ENCODE measurements at places on chromosomes 7 and 10.

- DNase-seq, result no peak
Observed at GRCh38 chr10:91521439-91521838, 111.3 kb downstream of the HECTD2 start.

GRCh38 chr10:12597788-12598765 is 248.7 kb downstream of the CAMK1D start:
- no peak for DNase-seq

GRCh38 chr7:77439572-77439971 is 23.4 kb upstream of the GSAP start:
- no peak for DNase-seq

GRCh38 chr10:89344156-89344555 is 16.4 kb downstream of the IFIT3 start:
- DNase-seq, result no peak

GRCh38 chr7:40405991-40406390 is 271.2 kb downstream of the SUGCT start:
- DNase-seq, result no peak

DNA sequence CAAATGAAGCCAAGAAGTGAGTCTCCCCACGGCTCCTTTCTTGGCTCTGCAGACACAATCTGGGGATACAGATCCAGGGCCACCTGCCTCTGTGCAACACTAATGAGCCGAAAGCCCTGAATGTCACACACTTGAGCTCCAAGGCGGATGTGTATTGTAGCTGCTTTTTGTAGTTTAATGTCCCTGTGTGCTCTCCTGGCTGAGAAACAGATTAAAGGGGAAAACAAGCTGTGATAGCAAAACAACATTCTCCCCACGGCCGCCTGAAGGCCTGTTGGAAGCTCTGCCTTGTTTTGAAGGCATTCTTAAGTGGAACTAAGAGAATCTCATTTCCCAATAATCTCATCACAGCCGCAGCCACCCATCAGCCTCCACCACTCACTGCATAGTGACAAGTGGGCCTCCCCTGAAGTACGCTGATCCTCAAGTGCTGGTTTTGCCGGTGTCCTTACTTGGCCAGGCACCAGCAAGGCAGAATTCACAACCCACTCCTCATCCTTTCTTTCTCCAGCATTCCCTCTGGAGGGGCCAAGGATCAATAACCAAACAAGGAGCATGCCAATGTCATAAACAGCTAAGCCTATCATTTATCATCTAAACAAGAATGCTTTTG is 44.4 kb upstream of the AMPH start:
- DNase-seq, result no peak

GRCh38 chr7:96931891-96932290 is 73.5 kb upstream of the DLX6 start:
- DNase-seq, result no peak

- DNase-seq, result no peak
Observed at GRCh38 chr7:37369906-37370305, 78.8 kb downstream of the ELMO1 start.

DNA sequence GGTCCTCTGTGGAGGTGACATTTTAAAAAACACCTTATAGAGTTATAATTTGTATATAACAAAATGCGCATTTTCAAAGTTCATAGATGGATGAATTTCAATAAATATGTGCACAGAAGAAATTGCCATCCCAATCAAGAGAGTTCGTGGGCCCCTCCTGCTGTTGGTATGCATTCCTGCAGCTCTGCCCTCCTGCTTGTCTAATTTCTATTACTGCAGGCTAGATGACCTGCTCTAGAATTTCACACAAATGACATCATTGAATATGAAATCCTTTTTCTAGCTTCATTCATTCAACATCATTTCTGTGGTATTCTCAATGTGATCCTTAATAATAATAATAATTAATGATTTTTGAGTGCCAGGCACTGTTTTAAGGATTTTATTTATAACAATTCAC is 348.2 kb downstream of the SDK1 start:
- no peak for DNase-seq

DNA sequence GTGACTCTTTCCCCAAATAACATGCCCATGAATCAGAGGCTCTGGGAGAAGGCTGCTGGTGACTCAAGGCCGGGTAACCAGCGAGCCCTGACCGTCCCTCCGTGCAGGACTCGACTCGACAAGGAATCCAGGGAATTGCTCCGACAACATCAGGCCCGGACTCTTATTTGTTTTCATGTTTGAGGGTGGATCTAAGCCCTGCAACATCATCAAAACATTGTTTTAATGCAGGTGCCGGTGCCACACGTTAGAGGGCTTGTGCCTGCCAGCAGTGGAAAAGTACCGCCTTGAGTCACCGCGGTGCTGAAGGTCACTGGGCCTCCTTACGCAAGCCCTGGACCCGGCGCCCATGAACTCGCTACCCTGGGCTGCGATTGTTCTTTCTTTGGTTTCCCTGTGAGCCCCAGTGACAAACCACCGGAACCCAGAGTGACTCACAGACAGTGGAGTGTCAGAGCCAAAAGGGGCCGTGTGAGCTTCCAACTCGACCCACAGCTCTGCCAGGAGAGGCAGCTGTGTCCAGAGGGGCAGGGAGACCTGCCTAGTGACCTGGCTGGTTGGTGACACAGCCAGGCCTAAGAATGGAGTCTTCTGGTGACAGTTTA is 139.4 kb upstream of the SHH start:
- DNase-seq, result no peak

DNA sequence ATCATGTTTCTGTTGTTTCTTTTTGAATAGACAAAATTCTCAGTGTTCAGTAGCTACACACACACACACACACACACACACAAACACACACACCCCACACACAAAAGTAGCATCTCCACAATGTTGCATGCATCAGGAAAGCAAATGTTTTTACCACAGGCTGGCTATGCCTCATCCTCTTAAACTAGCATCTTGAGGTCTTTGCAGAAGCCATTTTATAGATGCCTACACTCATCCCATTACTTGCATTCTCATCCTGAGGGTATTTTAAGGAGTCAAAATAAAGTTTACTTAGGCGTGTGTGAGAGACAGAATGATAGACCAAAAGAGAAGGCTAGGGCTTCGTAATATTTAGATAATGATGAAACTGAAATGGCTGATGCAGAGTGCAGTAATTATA is 7.9 kb upstream of the INHBA start:
- DNase-seq, result no peak

GRCh38 chr7:37927773-37928444 is 7.5 kb downstream of the EPDR1 start:
- DNase-seq, result no peak

- no peak for DNase-seq
Observed at GRCh38 chr10:44395902-44396670, 11.2 kb upstream of the CXCL12 start.

- no peak for DNase-seq
Observed at GRCh38 chr7:131357282-131357880, 29.7 kb downstream of the MKLN1 start.

- DNase-seq, result no peak
Observed at GRCh38 chr10:120538091-120538490, 81.1 kb downstream of the PLPP4 start.

- DNase-seq, result no peak
Observed at GRCh38 chr7:90896458-90896857, 300.3 kb downstream of the CDK14 start.

DNA sequence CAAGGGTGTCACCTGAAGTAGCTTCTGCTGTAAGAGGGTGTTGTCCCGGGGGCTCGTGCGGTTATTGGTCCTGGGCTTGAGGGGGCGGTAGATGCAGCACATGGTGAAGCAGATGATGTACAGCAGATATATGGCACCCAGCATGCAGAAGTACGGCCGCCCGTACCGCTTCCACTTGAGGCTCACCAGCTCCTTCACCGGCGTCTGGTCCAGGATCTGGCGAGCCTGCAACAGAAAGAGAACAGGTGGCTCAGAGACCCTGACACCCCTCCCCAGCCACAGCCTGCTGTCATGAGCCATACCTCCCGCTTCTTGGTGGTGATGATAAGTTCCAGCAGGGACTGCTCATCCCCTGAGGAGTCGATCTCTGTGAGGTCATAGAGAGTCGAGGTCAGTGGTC is 10.1 kb downstream of the TRPV6 start:
- no peak for DNase-seq

GRCh38 chr7:87628780-87629569 is 777 bp downstream of the RUNDC3B start:
- no peak for DNase-seq

- no peak for DNase-seq
Observed at GRCh38 chr10:5504146-5505072, 5.0 kb upstream of the CALML5 start.

GRCh38 chr10:114499630-114500190 is 95.4 kb upstream of the AFAP1L2 start:
- peak; percentile 45 for DNase-seq

GRCh38 chr10:45420453-45421192 is 46.6 kb downstream of the ALOX5 start:
- DNase-seq, result peak; percentile 65

DNA sequence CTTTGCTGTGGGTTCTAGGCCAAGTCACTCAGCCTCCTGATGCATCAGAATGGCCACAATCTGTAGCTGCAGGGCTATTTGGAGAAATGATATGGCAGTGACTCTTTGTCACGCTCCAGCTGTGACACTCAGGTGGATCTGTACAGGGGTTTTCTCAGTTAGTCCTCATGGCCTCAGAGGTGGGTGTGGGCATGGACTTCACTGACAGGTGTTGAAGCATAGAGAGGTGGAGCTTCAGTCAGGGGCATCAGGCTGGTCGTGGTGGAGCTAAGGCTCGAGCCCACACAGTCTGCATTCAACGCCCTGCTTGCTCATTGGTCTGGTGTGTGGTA is 21.2 kb downstream of the PALD1 start:
- no peak for DNase-seq

DNA sequence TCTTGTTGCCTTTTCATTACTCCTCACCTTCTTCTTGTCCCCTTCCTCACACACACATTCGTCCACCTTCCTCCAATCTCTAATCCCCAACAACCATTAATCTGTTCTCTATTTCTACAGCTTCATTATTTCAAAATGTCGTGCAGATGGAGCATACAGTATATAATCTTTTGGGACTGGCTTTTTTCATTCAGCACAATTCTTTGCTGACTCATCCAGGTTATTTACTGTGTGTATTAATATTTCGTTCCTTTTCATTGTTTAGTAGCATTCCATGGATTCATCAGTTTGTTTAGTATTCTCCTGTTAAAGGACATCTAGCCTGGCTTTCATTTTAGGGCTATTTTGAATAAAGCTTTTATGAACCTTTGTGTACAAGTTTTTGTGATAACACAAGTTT is 159.3 kb downstream of the PTPN20 start:
- no peak for DNase-seq

DNA sequence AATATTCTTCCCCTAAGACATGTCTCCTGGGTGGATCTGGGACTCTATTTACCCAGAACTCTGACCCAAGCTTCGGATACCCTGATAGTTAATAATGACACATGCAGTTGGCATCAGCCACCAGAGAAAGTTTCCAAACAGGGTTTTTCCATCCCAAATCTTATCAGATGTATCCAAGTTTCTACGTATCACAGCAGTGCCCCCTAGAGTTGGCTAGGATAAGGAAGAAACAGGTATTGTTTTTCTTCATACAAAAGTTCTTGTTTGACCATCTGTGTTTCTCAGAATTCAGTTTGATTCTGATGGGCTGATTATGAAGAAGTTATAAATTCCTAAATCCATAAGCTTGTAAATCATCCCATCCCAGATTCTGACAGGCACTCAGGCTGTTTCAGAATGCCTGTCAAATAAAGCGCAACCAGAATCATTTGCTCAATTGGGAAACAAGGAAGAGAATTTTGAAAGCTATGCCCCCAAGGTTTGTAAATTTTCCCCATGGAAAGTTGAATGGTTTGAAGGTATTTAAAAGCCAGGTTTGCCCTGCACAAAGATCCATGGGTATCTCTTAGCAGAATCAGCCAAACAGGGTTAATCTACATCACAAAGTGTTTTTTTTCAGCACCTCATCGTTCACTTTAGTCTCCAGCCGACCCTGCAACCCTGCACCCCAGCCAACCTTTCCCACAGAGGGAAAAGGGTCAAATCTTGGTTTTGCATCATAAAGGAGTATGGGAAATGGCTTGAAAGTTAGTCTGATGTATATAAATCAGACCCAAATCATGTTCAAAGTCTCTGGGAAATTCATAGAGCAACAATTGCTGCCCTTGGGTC is 47.4 kb downstream of the NRAP start:
- DNase-seq, result no peak

GRCh38 chr10:137031-137430 is 1.8 kb downstream of the ZMYND11 start:
- peak; percentile 36 for DNase-seq

GRCh38 chr10:13784067-13784466 is 197.3 kb downstream of the PRPF18 start:
- peak; percentile 52 for DNase-seq

DNA sequence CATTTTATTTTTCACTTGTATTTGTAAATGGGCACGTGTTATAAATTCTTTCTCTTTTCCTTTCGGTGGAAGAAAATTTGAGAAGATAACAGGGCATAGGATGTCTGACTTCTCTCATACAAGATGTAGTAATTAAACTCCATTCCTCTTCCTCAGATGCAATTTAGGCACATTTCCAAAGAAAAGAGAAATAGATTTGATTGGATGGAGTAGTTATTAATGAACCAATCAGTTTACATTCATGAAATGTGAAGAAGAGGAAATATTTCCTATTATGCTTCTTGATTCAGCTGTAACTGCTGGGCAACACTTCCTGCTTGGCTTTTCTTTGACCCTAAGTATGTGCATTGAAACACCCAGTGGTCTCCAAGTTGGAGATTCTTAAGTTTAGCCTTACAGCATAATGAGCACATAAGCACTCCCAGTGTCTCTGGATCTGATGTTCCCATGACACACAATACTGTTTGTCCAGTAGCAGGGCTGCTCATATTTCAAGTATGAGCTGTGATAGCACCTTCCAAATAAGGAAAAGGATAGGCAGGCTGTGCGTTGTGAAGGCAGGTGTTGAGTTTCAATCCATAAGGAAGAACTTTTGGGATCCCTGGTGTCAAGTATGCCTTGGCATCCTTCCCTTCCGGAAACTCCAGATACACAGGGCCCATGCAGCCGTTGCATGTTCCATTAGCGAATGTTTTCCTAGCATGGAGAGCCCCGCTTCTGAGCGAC is 33.4 kb upstream of the COBL start:
- no peak for DNase-seq

DNA sequence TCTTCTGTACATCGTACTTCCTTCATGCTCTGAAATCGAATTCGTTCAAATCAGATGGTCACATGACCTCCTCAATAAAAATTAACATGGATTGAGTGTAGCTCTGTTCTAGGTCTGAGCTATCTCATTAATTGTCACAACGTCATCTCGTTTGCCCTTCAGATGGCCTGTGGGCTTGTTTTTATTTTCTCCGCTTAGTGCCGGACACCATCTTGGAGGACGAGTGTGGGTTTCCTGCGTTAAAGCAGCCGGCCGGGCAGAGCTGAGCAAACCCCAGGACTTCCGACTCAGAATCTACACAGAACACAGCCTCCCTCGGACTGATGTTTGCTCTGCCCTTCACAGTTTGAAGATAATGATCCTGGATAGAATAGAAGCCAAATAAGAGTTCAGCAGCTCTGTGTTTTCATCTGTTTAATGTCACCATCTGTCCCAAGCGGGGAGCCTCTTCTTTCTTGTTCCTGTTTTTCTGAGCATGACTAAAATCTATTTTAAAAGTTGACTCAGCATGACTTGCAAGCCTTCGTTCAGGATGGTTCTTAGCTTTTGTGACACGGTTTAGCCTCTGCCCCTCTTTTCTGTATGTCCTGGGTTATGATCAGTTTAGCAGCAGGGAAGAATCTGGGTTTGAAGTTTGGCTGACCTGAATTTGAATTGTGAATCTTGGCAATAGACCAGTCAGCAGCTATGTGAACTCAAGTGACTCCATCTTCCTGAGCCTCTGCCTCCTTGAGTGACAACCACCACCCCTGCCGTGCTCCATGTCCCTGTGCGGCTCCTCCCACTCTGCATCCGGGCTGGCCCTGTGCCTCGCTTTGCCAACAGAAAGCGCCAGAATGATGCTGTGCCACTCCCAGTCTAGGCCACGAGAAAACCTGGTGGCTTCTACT is 30.6 kb upstream of the GALNTL5 start:
- DNase-seq, result no peak
